ENCODE measurements at places on chromosomes 7 and 10.
A peak's percentile ranks its signal among the peaks of the same experiment; 100 is the strongest.

DNA sequence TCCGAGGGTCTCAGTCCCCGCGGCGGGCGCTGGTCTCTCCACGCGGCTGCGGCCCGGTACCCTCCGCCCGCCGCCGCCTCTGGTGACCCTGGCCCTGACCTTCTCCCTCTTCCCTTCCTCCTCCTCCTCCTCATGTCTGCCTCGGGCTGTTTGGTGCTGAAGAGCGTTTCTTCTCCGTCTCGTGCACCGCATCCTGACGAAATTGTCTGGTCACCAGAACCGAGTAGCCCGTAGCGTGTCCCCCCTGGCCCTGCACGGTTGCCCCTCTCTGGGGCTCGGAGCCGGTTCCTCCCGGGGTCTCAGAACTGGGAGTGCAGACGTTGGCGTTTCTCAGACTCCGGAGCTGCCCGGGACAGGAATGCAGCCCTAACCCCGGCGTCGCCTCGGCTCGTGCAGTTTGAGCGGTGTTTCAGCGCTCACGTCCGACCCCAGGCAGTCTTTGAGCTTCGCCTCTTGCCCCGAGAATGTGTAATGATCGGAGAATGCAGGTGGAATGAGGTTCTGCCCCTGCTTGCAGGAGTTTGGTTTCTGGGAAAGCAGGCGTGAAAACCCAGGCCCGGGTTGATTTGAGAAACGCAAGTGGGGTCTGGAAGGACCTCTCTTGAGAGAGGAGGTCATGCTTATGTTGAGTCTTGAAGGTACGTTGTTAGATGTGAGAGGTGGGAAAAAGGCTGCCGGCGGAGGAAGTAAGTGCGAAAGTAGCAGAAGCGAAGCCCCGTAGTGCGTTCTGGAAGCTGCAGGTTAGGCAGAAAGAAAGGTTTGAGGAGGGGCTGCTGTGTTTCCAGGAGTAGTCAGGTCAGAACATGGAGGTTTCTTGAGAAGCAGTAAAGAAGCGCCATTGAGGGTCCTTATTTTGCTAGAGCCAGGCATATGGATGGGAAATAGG, 743 bp downstream of the RBM17 start:
- DNase-seq = no peak

DNA sequence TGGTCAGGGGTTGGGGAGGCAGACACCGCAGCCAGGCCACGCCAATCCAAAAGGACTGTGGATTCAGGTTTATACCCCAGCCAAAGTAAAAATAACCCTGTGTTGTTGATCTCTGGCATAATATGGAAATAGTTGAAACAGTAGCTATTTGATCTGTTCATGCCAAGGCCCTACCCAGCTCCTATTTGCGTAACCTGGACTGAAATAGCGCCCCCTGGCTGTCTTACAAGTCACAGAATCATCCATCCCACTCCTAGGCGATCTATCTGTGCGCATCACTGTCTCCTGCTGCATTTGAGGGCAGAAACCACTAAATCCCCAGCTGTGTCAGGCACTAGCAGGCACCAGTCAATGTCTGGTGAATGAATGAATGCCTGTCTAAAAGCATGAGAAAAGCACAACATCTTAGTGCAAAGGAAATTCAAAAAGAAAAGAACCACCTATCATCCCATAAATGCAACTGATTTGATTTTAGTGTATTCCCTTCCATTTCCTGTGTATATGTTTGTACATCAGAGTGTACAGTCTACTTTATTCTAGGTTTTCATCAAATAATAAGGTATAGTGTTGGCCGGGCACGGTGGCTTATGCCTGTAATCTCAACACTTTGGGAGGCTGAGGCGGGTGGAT, 160.0 kb downstream of the SLIT1 start:
- DNase-seq = peak; percentile 48

DNA sequence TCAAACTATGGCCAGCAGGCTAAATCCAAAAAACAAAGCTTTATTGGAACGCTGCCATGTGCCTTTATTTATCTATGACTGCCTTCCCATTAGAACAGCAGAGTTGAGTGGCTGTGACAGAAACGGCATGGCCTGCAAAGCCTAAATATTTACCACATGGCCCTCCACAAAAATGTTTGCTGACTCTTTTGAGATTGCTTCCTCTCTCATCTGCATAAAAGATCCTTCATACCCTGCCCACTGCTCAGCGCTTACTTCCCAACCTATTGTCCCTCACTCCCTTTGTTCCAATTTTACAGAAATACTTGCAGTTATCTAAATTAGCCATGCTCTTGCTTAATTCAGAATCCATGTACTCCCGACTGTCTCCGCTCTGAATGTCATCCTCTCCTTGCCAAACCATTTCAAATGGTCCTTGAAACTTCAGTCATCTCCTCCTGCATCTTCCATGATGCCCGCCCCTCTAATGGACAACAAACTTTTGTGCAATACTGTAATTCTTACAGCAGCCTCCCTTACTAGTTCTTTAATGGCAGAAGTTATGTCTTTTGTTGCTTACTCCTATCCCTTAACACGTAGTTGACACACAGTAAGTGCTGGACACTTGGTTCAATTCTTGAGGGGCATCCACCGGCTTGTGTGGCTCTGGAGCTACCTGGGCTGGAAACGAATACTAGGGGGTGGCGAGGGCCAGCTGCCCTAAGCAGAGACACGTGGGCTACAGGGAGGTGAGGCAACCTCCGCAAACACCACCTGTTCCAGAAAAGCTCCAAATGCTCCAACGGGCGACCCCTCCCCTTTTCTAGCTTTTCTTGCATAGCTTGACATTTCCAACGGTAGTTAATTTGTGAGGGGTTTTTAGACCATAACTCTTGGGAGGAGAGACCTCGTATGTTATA, 832 bp downstream of the XRCC2 start:
- no peak for DNase-seq

DNA sequence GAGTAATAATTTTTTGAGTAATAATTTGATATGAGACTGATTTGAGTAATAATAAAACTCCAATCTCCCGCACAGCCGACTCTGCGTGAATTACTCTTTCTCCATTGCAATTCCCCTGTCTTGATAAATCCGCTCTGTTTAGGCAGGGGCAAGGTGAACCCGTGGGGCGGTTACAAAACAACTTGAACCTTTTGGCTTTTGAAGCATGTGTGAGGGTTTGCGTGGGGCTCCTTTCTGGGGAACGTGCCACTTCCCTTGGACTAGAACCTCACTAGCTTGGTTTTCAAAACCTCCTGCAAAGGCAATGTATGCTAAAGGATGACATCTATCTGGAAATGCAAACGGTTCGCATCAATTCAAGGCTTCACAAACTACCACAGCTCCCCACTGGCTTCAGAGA, 1.5 kb downstream of the CRPPA start:
- no peak for DNase-seq

DNA sequence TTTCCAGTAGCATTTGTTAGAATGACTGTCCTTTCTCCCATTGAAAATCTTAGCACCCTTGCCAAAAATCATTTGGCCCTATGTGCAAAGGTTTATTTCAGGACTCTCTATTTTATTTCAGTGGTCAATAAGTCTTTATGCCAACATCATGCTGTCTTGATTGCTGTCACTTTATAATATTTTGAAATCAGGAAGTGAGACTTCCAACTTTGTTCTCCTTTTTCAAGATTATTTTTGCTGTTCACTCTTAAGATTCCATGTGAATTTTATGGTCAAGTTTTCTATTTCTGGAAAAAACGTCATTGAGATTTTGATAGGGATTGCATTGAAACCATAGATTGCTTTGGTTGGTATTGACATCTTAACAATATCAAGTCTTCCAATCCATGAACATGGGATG, 65.1 kb downstream of the PAXIP1 start:
- DNase-seq = no peak

GRCh38 chr10:131770946-131771633, 129.7 kb upstream of the PPP2R2D start:
- no peak for DNase-seq

DNA sequence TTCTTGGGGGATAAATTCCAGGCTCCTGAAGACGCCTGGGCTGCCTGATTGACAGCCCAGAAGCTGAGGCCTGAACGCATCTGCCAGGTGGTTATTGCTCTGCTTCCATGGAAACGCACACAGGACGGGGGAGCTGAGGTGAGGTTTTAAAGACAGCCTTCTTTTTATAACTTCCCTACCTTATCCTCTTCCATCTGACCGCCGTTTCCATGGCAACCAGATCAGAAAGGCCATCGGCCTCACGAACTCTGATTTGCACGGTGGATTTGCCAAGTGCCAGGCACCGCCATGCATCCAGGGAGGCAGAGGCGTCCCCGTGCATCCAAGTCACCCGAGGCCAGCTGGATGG, 260.9 kb downstream of the ADARB2 start:
- no peak for DNase-seq

- DNase-seq = peak; percentile 70
These were observed 3.4 kb downstream of the HIPK2 start for GRCh38 chr7:139774376-139774775.

GRCh38 chr10:120161111-120161510, 268.6 kb downstream of the SEC23IP start:
- DNase-seq = no peak

- peak; percentile 46 for DNase-seq
These were observed 103.6 kb downstream of the LYZL1 start for GRCh38 chr10:29392376-29393021.

- peak; percentile 61 for DNase-seq
These were observed 88.8 kb downstream of the NRBF2 start for GRCh38 chr10:63221950-63222349.

DNA sequence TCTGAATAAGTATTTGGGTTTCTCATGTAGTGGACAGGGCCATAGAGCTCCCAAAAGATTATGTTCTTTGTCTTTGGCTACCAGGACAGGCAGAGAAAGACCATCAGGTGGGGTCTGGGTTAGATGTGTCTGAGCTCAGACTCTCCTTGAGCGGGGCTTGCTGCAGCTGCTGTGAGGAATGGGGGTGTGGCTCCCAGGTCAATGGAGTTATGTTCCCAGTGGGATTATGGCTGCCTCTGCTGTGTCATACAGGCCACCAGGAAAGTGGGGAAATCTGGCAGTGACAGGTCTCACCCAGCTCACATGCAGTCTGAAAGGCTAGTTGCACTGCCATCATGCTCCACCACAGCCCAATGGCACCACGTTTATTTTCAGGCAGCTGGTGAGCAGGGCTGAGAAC, 97.0 kb upstream of the FERD3L start:
- no peak for DNase-seq

DNA sequence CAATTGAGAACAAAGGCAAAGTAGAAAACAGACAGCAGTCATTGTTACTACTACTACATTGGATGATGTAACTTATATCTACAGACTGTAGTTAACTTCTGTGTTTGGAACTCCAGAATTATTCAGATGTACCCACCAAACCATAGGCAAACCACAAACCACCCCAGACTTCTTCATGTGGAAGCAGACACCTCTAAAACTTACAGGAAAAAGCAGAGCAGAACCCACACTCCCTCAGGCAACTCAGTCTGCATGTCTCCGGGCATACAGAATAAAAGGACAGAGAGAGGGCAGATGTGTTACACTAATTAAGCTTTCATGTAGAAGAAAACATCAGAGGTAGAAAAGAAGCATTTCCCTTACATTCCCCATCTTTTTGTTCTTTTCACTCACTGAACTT, 9.0 kb downstream of the LSM5 start:
- DNase-seq = no peak

GRCh38 chr7:106057962-106058927, 53.9 kb downstream of the SYPL1 start:
- DNase-seq = no peak

GRCh38 chr7:155169498-155170065, 99.5 kb downstream of the HTR5A start:
- DNase-seq = no peak

DNA sequence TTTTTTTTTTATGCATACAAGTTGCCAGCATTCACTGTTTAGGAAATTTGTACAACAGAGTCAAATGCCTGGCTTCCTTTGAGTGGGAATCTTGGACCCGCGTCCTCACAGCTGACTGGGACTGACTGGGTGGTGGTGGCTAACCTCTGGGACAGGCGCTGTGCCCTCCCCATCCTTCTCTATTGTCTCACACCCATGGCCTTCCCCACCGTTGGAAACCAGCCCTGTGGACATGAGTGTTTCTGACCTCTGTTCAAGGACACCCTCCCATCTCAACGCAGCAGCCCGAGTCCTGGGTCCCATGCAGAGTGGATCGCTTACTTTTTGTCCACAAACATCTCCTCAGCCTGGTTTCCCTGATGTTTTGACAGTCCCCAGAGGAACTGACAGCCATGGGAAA, 125.1 kb upstream of the PPIF start:
- no peak for DNase-seq

GRCh38 chr7:142583446-142583845, 165.8 kb upstream of the PRSS1 start:
- DNase-seq = peak; percentile 33

DNA sequence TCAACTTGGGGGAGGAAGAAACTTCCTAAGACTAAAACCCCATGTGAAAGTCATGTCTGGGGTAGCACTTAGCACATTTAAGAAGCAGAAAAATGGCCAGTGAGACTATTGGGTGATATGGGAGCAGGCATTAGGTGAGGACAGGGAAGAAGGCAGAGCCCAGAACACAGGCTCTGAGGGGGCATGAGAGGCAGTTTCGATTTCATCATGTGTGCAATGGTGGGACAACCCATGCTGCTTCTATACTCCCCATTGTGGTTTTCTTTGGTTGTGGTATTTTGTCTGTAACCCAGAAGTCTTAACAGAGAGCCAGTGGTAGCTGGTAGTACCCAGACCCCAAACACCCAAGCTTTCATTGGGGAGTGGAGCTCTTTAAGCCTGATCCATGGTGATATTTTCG, 752.0 kb downstream of the GRID1 start:
- no peak for DNase-seq

GRCh38 chr7:107799647-107800264, 3.3 kb downstream of the SLC26A3 start:
- DNase-seq = no peak
